ENCODE measurements at places on chromosomes 5 and 9.

DNA sequence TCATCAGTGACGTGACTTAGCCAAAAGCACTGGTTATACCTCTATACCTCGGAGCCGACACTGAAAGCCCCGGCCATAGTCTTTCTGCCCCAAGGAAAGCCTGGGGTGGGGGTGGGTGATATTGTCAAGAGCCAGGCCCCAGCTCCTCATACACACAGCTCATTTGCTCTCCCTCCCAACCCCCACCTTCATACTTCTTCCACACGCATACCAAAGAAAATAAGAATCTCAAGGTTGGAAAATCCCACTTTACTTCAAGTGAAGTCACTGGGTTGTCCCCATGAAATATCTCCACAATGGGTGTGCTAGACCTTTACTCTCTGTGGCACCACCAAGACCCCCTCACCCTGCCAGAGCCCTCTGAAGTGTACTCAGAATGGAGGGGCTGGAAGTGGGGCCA lies 27.1 kb upstream of the MGAT1 start:
- DNase-seq: no peak

DNA sequence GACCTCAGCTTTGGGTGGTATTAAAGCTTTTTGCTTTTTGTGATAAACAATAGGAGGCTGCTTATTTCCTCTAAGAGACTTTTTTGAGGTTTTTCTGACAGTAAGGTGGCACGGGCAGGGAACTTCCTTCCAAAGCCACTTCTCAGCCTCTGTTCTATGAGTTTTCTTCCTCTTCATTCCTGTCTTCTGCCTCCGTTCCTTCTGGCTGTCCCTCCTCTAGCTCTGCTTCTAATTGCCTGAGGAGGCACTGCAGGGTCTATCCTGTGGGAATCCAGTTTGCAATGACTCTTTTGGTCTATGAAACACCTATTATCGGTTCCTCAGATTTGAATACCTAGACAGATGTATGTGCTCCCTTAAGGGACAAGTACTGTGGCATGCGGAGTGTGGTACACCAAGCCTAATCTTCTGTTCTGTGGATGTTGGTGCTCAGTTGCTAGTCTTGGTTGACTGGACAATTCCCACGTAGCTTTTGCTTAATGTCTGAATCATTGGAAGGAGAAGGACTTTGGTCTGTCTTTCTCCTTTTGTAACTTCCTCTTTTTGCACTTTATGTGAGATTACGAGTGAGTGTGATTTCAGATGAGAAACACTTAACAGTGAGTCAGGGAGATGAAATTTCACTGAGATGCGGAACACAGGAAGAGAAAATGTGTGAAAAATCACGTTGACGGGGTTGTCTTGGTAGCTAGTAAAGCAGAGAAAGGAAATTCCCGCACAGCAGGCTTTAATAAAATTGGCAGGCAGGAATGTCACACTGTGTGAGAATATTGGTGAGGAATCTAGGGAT lies 305.2 kb downstream of the EFNA5 start:
- no peak for DNase-seq

- DNase-seq: no peak
These were observed 83.7 kb upstream of the SARDH start for GRCh38 chr9:133821601-133822429.

DNA sequence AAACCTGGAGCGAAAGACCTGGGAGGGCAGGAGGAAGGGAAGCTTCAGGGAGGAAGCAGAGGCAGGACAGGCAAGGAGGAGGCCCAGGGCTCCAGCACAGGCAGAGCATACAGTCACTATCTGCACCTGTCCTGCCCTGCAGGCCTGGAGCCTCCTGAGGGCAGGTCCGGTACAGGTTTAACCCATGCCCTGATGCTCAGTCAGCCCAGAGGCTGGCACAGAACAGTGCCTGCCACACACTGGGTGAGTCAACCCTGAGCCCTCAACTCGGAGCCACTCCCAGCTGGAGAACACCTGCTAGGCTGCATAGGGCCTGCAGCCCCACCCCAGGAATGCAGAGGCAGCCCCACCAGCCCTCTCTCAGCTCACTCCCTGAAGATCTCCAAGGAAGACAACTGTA lies 161.5 kb upstream of the PHYKPL start:
- DNase-seq: no peak

- no peak for DNase-seq
These were observed 73.0 kb upstream of the GPR151 start for GRCh38 chr5:146589028-146589345.

DNA sequence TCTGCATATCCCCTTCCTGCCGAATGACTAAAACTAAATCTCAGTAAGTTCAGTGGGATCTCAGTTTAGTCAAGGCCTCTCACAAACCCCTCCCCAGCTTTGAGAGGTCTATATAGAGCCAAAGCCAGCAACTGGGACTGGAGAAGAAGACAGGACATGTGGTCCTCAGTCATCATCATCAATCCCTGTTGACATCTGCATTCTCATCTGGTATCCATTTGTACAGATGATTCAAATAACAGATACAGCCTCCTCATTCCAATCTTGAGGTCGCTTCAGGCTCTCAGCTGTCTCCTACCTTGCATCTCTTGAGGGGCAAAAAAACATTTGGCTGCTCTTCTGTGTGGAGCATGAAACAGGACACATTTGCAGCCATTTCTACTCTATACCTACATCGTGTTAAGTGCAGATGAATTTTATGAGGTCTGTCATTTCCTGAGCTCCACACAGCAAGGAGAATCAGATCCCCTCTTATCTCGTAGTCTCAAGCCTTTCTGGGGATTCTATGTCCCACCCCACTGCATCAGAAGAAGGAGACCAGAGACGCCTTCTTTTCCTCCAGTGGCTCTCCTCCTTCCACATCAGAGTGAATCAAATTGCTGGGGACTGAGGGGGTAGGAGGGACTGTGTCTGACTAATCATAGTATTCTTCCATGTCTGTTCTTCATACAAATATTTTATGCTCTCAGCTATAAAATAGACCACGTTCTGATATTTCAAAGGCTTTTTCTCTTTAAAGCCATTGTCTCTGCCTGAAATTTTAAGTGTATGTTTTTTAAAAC lies 4.7 kb upstream of the RECK start:
- DNase-seq: no peak

All from stimulated activated CD8-positive, alpha-beta memory T cell treated with anti-CD3 and anti-CD28 coated beads, Interleukin-4, amount 100 ng/mL, for 4 hours (primary cell).